NCI-H1048 (cell line): ENCODE measurements at places on chromosomes 12 and 14.

- no peak for DNase-seq
Observed at GRCh38 chr14:58598028-58598803, 39.5 kb upstream of the DACT1 start.

- no peak for DNase-seq
Observed at GRCh38 chr12:52521175-52521567, 977 bp upstream of the KRT5 start.

DNA sequence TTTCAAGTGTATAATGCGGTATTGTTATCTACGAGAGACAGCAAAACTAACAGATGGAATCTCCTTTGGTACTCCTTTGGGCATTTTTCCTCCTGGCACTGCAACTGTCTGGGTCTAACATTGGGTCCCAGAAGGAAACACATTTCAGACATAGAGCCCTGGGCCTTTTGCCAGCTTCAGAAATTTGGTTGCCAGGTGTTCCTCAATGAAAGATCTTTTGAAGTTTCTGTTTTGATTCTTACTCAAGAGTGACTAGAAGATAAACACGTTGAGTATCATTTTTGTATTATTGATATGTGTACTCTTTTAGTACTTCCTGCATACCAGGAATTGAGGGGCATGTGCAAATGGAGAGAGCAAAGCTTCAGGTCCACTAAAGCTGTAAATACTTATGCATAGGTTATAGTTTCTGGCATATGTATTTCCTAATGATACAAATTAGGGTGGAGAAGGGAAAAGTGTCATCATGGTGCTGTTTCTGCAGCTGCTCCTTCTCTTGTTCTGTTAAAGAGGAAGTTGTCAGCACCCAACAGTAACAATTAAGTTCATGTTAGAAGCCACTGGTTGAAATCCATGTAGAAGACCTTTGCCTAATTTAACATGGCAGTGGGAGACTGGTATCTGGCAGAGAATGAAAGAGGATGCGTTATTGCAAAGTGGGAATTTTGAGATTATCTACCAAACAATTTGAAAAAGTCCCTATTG is 53.5 kb downstream of the SLC38A6 start:
- DNase-seq, result no peak

DNA sequence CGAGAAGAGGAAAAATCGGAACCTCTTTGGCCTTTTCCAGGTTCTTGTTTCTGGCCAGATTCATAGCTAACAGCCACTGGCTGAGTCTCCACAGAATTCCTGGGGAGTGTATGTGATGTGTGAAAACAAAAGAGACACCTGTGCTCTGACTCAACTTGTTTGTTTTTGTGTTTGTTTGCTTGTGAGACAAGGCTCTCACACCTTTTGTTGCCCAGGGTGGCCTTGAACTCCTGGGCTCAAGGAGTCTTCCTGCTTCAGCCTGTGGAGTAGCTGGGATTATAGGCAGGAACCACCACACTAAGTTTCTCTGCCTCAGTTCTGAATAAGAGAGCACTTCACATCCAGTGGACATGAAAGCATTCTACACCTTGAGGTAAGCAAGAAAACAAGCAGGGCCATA is 22.7 kb downstream of the MFAP5 start:
- no peak for DNase-seq

GRCh38 chr12:2111826-2112225 is 59.0 kb downstream of the CACNA1C start:
- DNase-seq, result no peak
